ENCODE measurements at places on chromosomes 16 and 17. TPM values are rescaled to one million over a fixed set of nuclear protein-coding genes. Genes with fewer than 3 reads are reported as not detected.

- no peak overlapping the region for H3K27ac ChIP-seq
- no peaks in the 10 kb centered on the region for H3K36me3 ChIP-seq
- H3K4me3 ChIP-seq: no peak overlapping the region
- no peak for DNase-seq
- H3K27me3 ChIP-seq: no peaks in the 10 kb centered on the region
- no peaks in the 10 kb centered on the region for H3K4me1 ChIP-seq
Observed at GRCh38 chr16:6066652-6067051, 969.1 kb upstream of the EEF2KMT start.

DNA sequence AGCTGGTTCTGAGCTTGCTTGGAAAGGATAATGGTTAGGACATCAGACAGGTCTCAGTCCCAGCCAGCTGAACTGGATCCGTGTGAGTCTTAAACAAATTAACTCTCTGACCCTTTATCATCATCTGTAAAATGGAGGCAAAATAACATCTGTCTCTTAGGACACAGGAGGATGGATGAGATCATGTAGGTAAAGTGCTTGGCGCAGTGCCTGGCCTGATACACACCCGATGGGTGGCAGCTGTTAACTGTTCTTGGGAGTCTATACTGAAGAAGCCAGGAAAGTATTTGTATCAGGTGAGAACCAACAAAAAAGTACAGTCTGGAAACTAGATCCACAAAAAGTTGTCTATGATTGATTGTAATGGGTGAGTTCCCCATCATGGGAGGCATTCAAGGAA is 188.6 kb downstream of the C16orf78 start:
- no peak for DNase-seq
- no peaks in the 10 kb centered on the region for H3K36me3 ChIP-seq
- H3K4me1 ChIP-seq: peaks cover 4% of the 10 kb centered on the region
- H3K27me3 ChIP-seq: no peaks in the 10 kb centered on the region
- no peak overlapping the region for H3K4me3 ChIP-seq

GRCh38 chr17:56810891-56811775 is 22.6 kb downstream of the C17orf67 start:
- no peak overlapping the region for H3K27ac ChIP-seq
- H3K27me3 ChIP-seq: no peaks in the 10 kb centered on the region
- DNase-seq: peak; percentile 36
- H3K4me1 ChIP-seq: no peaks in the 10 kb centered on the region

DNA sequence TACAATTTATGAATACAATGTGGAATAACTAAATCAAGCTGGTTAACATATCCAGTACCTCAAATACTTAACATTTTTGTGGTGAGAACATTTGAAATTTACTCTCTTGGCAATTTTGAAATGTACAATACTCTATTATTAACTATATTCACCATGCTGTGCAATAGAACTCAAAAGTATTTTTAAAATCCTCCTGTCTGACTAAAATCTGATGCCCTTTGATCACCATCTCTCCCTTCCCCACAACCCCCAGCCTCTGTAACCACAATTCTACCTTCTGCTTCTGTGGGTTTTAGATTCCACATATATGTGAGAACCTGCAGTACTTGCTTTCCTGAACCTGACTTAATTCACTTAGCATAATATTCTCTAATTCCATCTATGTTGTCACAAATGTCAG is 71.6 kb upstream of the ALOX12 start:
- no peak overlapping the region for H3K27ac ChIP-seq
- H3K36me3 ChIP-seq: no peaks in the 10 kb centered on the region
- H3K4me1 ChIP-seq: no peaks in the 10 kb centered on the region
- no peak overlapping the region for H3K4me3 ChIP-seq

DNA sequence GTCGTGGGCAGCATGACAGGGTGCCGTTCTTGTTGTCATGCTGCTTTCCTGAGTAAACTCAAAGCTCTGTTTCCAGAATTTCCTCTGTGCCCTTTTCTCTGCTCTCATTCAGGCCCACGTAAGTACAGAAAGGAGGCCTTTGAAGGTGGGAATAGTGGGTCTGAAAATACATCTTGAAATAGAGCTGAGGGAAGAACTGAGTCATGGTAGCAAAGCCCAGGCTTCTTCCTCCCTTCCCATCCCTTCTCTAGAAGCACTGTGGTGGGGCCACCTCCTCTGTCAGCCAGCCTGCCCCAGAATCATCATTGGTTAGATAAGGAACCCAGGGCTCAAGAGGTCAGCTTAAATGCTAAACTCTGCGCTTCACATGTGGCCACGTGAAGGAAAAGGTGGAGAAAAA is 9.4 kb downstream of the CTRL start:
- no peak overlapping the region for H3K4me3 ChIP-seq
- H3K27ac ChIP-seq: no peak overlapping the region
- H3K27me3 ChIP-seq: no peaks in the 10 kb centered on the region
- peaks cover under 1% of the 10 kb centered on the region for H3K36me3 ChIP-seq
- no peaks in the 10 kb centered on the region for H3K4me1 ChIP-seq

DNA sequence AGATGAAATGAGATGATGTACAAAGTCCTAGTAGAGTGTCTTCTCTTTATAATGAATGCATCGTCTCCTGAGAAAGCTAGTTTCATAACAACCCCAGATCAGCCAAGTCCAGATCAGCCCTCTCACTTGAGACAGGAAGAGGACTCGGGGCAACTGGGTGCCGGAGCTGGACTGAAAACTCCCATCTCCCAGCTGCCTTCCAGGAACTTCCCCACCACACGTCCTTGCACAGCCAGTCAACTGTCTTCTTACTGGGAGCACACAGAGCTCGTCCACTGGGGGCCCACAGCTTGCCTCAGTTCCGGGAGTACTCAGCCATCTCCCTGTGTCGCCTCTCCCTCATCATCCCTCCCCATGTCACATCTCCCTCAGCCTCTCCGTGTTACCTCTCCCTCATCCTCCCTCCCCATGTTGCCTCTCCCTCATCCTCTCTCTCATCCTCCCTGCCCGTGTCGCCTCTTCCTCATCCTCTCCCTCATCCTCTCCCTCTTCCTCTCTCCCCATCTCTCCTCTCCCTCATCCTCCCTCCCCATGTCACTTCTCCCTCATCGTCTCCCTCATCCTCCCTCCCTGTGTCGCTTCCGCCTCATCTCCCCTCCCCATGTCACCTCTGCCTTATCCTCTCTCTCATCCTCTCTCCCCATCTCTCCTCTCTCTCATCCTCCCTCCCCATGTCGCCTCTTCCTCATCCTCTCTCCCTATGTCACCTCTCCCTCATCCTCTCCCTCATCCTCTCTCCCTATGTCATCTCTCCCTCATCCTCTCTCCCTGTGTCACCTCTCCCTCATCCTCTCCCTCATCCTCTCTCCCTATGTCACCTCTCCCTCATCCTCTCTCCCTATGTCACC is 22.4 kb upstream of the KCNH6 start:
- H3K4me3 ChIP-seq: no peak overlapping the region
- no peaks in the 10 kb centered on the region for H3K4me1 ChIP-seq
- H3K36me3 ChIP-seq: no peaks in the 10 kb centered on the region
- no peak for DNase-seq
- H3K27me3 ChIP-seq: no peaks in the 10 kb centered on the region
- no peak overlapping the region for H3K27ac ChIP-seq

GRCh38 chr17:77426676-77427386 is 286.1 kb downstream of the SEC14L1 start:
- no peaks in the 10 kb centered on the region for H3K36me3 ChIP-seq
- DNase-seq: no peak
- no peaks in the 10 kb centered on the region for H3K27me3 ChIP-seq
- peak overlapping the region; percentile 77 for H3K27ac ChIP-seq
- no peaks in the 10 kb centered on the region for H3K4me1 ChIP-seq

- peak; percentile 28 for DNase-seq
- H3K4me1 ChIP-seq: no peaks in the 10 kb centered on the region
- H3K36me3 ChIP-seq: no peaks in the 10 kb centered on the region
- H3K4me3 ChIP-seq: no peak overlapping the region
- H3K27ac ChIP-seq: no peak overlapping the region
Observed at GRCh38 chr17:30961209-30962188, 9.3 kb upstream of the RNF135 start.

DNA sequence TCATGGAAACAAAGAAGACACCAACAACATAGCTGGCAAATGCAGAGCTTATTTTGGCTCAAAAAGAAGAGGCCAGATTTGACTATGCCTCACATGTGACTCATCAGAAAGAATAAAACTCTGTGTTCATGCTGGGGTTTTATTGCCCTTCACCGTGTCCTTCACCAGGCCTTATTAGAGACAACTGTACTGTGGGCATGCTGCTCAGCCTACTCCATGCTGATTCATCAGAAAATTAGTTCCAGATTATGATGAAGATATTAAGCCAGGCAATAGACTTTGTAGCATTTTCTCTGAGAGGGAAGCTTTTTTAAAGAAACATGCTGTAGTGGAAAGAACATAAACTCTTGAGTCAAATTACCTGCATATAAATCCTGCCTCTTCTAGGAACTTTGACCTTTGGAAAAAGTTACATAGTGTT is 89.8 kb downstream of the CYB561 start:
- no peaks in the 10 kb centered on the region for H3K36me3 ChIP-seq
- H3K27ac ChIP-seq: peak overlapping the region; percentile 56
- no peaks in the 10 kb centered on the region for H3K4me1 ChIP-seq
- H3K27me3 ChIP-seq: no peaks in the 10 kb centered on the region
- H3K4me3 ChIP-seq: no peak overlapping the region

GRCh38 chr17:68909066-68909465 is 46.1 kb downstream of the ABCA8 start:
- peak overlapping the region; percentile 68 for H3K27ac ChIP-seq
- peaks cover 18% of the 10 kb centered on the region for H3K4me1 ChIP-seq
- peak; percentile 77 for DNase-seq
- H3K27me3 ChIP-seq: no peaks in the 10 kb centered on the region
- peaks cover 59% of the 10 kb centered on the region for H3K36me3 ChIP-seq

- no peaks in the 10 kb centered on the region for H3K27me3 ChIP-seq
- DNase-seq: peak; percentile 68
- no peak overlapping the region for H3K4me3 ChIP-seq
- H3K4me1 ChIP-seq: no peaks in the 10 kb centered on the region
- peaks cover 20% of the 10 kb centered on the region for H3K36me3 ChIP-seq
- H3K27ac ChIP-seq: peak overlapping the region; percentile 21
Observed at GRCh38 chr17:12765548-12765947, 23.8 kb upstream of the ARHGAP44 start.

DNA sequence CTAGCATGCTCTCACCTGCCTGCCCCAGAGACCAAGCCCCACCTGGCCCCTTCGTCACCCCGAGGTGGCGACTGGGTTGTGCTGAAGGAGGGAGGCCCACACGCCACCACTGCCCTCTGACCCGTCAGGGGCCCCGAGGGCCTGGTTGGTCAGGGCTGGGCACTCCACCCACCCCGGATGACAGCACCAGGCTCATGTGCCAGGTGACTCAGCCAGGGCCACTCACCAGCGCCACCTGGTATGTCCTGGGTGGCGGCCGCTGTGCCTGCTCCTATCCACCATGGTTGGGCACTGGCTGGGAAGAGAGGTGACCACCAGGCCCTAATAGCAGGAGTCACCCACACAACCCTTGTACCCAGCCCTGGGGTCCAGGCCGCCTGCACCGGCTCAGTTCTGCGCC is 68.9 kb downstream of the JPH3 start:
- no peak overlapping the region for H3K4me3 ChIP-seq
- DNase-seq: no peak
- H3K27ac ChIP-seq: no peak overlapping the region
- no peaks in the 10 kb centered on the region for H3K27me3 ChIP-seq
- H3K36me3 ChIP-seq: no peaks in the 10 kb centered on the region

PRR29 gene
- total RNA-seq: 0.08 TPM

FGF11 gene
- 20.9 TPM for total RNA-seq

OR3A3 gene
- not detected for total RNA-seq

PDP2 gene
- total RNA-seq: 1.7 TPM

GSG1L gene
- total RNA-seq: 34.7 TPM

SPNS1 gene
- 11.9 TPM for total RNA-seq

Measured in right atrium auricular region (tissue), 2 donors.